ENCODE measurements at places on chromosomes 7 and 10.

DNA sequence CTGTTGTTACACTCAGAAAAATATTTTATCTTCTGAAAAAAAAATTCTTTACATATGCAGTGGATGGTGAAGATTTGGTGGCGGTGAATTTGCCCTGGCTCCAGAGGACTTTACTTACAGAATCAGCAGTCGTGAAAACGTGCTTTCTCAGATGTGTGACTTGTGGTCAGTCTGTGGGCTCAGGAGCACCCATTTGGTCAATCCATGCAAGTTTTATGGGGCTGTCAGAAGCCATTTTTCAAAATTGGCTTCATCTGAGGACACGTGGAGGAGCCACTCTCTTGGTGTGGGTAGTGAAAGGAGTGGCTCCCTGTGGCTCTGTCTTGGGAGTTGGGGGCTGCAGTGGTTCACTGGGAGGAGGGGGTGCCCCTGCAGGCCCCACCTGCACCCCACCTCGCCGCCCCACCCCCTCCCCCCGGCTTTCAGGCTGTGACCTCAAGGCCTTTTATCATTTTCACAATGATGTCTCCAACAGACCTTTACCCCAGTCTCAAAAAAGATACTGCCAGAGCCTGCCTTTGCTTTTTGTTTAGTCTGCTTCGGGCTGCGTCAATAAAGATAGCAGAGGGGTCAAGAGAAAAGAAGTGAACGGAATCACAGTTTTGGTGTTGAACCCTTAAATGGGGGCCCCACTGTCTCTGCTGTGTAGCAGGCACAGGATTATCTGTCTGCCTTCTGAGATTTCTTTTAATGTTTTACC lies 137.4 kb downstream of the MGMT start:
- DNase-seq: no peak

DNA sequence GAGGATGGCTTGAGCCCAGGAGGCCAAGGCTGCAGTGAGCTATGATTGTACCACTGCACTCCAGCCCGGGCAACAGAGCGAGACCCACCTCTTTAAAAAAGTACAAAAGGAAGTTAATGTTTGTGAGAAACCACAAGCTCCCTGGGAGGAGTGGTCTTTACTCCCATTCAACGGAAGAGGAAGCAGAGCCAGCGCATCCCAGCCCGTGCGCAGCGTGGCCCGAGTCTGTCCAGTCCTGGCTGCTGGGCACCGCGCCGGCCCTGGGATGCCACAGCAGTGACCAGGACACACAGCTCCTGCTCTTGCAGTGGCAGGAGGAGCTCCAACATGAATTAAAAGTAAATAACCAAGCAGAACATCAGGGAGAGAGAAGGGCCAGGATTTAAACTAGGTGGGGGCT lies 68.4 kb downstream of the ELFN1 start:
- no peak for DNase-seq

DNA sequence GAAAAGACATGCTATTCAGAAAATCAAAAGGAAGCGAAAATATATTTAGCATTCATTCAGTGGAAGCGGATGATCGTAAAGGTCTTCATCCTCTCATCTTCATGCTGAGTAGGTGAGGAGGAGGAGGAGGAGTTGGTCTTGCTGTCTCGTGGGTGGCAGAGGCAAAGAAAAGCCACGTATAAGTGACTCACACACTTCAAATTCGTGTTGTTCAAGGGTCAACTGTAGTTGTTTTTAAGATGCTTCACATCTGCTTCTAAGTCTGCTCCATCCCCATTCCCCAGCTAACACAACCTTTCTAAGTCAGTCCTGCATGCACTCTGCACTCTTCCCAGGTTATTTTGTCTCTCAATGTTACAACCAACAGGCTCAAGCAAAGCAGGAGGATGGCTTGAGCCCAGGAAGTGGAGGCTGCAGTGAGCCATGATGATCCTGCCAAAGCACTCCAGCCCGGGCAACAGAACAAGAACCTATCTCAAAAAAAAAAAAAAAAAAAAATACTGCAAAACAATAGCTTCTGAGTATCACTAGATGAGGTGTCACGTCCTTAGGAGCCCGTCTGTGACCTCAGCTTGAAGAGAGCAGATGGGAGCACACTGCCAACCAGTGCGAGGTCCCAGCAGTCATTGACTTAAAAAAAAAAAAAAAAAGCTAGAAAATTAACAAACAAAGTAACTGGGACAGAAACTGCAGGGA lies 70.5 kb downstream of the SFMBT2 start:
- no peak for DNase-seq

GRCh38 chr7:936386-937054 lies 18.0 kb downstream of the ADAP1 start:
- DNase-seq: no peak

DNA sequence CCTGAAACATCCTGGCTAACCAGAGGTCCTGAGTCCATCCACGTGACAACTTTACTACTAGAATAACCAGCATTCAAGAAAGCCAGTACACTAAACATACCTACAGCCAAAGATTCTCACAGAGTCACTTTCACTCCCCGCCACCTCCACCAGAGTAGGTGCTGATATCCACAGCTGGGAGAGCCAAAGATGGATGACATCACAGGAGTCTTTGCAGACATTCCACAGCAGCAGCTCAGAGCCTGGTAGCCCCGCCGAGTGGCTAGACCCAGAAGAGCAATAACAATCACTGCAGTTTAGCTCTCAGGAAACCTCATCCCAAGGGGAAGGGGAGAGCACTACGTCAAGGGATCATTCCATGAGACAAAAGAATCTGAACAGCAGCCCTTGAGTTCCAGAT lies 13.5 kb upstream of the ADAM22 start:
- DNase-seq: no peak

GRCh38 chr10:117133273-117134055 lies 4.6 kb downstream of the VAX1 start:
- no peak for DNase-seq

GRCh38 chr7:43697690-43698089 lies 31.6 kb downstream of the COA1 start:
- DNase-seq: peak; percentile 27

GRCh38 chr10:94292434-94293090 lies 70.2 kb downstream of the NOC3L start:
- DNase-seq: peak; percentile 57

DNA sequence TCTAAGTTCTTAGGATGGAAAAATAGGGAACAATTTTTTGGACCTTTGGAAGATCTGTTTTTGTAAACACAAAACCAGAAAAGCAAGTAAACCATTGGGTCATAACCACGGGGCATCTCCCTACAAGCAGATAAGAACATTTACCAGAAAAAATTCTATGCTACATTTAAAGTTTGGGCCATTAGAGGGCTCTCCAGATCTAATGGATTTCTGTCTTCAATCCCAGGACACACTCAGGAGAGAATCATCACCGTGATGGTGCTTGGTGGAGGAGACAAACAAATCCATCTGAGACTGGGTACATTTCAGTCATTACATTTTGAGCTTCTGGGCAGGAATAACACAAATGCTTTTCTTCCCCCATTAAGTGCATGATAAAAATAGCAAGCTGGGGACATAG lies 178.4 kb upstream of the TARP start:
- peak; percentile 8 for DNase-seq

GRCh38 chr10:123743441-123744223 lies 77.5 kb downstream of the GPR26 start:
- DNase-seq: no peak

GRCh38 chr7:149498811-149499210 lies 1.2 kb upstream of the ZNF746 start:
- DNase-seq: no peak

- no peak for DNase-seq
Observed at GRCh38 chr10:88190540-88191235, 327.3 kb downstream of the PTEN start.

GRCh38 chr7:122597277-122597676 lies 101.6 kb downstream of the RNF133 start:
- DNase-seq: no peak

- DNase-seq: no peak
Observed at GRCh38 chr10:99537086-99537988, 4.6 kb downstream of the NKX2-3 start.

- no peak for DNase-seq
Observed at GRCh38 chr10:68471063-68471585, 649 bp downstream of the DNA2 start.

- no peak for DNase-seq
Observed at GRCh38 chr7:44618753-44619152, 12.3 kb downstream of the OGDH start.

DNA sequence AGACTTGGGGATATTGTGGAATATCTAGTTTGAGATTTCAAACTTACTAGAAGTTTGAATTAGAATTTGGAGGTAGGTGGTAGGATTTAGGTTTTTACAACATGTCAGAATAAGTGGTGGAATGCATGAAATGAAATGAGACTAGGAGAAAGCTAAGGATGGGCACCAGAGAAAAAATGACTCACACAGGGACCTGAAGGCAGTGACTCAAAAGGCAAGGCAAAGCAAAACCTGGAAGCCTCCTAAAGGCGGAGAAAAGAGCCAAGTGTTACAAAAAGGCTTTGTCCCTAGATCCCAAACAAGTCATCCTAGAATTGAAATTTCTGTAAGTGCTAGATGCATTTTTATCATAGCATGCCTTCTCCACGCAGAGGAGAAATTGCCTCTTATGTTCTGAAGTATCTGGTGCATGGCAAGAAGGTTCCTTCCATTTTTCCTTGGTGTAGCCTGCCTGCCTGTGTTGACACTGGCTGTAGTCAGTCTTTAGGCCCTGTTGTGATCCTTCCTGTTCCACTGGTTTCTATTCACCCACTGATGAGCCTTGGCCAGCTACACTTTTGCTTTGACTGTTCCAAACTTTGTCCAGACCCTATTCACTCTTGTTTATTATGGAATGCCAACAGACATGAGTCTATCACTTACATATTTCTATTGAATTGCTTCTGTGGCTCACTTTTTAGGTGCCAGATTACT lies 109.3 kb downstream of the ETV1 start:
- DNase-seq: peak; percentile 27

Data from non-pigmented ciliary epithelial cell (primary cell).